ENCODE measurements at places on chromosomes 7 and 10. TPM values are rescaled to one million over a fixed set of nuclear protein-coding genes. Genes with fewer than 3 reads are reported as not detected.

GRCh38 chr7:97693586-97693985 is 38.3 kb upstream of the TAC1 start:
- no peak for DNase-seq
- H3K27me3 ChIP-seq: no peaks in the 10 kb centered on the region
- H3K36me3 ChIP-seq: no peaks in the 10 kb centered on the region
- H3K4me1 ChIP-seq: no peaks in the 10 kb centered on the region

DNA sequence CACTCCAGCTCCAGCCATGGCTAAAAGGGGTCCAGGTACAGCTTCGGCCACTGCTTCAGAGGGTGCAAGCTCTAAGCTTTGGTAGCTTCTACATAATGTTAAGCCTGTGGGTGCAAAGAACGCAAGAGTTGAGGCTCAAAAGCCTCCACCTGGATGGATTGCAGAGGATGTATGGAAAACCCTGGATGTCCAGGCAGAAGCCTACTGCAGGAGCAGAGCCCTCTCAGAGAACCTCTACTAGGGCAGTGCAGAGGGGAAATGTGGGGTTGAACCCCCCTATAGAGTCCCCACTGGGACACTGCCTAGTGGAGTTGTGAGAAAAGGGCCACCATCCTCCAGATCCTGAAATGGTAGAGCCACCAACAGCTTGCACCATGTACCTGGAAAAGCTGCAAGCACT is 10.7 kb upstream of the RNF32 start:
- H3K4me1 ChIP-seq: no peaks in the 10 kb centered on the region
- no peaks in the 10 kb centered on the region for H3K27me3 ChIP-seq
- no peak overlapping the region for H3K4me3 ChIP-seq
- no peak overlapping the region for H3K27ac ChIP-seq

- H3K27me3 ChIP-seq: no peaks in the 10 kb centered on the region
- no peaks in the 10 kb centered on the region for H3K36me3 ChIP-seq
- no peaks in the 10 kb centered on the region for H3K4me1 ChIP-seq
- H3K27ac ChIP-seq: no peak overlapping the region
- no peak overlapping the region for H3K4me3 ChIP-seq
- no peak for DNase-seq
Measured at GRCh38 chr10:111524134-111524533, 447.3 kb downstream of the ADRA2A start.

DNA sequence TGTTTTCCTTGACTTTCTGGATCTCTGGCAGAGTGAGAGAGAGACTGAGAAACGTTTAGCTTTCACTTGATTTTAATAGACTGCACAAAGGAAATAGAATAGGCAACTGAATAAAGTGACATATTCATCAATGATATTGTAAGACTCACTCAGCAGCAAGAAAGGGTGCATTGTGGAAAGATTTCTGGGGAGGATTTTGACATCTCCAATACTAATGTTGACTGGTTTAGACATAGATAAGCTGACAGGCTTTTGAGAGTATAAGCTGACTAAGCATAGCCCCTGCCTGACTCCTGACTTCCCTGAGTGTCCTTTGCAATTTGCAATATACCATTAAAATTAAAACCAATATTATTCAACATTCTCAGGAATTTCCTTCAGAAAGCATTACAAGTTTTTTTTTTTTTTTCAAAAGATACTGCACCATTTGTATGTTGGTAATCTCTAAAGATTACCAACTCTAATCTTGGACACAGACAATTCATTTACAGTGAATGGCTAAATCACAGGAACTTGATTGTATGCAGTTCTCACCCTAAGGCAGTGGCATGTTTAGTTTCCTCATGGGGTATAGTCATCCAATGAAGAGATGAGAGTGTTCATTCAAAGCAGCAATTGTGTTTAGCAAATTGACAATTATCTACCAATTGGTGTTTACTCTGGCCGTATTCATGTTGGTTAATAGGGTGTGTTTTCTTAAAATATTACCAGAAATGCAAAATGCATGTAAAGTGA is 325.6 kb downstream of the SORCS3 start:
- H3K4me3 ChIP-seq: no peak overlapping the region
- DNase-seq: no peak
- no peaks in the 10 kb centered on the region for H3K36me3 ChIP-seq
- no peaks in the 10 kb centered on the region for H3K27me3 ChIP-seq

GRCh38 chr10:8084799-8085198 is 30.3 kb downstream of the GATA3 start:
- no peaks in the 10 kb centered on the region for H3K27me3 ChIP-seq
- H3K36me3 ChIP-seq: no peaks in the 10 kb centered on the region
- DNase-seq: no peak
- H3K27ac ChIP-seq: no peak overlapping the region

GRCh38 chr10:70174058-70174741 is 3.9 kb upstream of the SAR1A start:
- H3K27me3 ChIP-seq: no peaks in the 10 kb centered on the region
- H3K4me1 ChIP-seq: peaks cover 14% of the 10 kb centered on the region
- no peaks in the 10 kb centered on the region for H3K36me3 ChIP-seq
- H3K4me3 ChIP-seq: no peak overlapping the region
- DNase-seq: peak; percentile 37
- H3K27ac ChIP-seq: peak overlapping the region; percentile 25

DNA sequence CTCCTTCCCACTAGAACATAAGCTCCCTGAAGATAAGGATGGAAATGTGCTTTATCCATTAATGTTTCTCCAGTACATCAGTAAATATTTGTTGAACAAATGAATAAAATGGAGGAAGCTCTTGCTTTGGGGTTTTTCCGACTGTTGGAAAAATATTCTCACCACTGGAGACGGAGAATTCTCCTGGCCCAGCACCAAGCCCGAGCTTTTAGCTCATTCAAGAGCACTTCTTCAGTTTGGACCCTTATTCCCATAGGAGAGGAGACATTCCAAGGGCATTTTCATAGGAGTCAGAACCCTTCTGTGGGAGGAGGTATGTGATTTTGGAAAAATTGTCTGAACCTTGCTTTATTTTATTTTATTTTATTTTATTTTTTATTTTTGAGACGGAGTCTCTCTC is 21.0 kb downstream of the SUFU start:
- DNase-seq: no peak
- no peaks in the 10 kb centered on the region for H3K27me3 ChIP-seq
- no peak overlapping the region for H3K27ac ChIP-seq
- H3K36me3 ChIP-seq: peaks cover 7% of the 10 kb centered on the region

DNA sequence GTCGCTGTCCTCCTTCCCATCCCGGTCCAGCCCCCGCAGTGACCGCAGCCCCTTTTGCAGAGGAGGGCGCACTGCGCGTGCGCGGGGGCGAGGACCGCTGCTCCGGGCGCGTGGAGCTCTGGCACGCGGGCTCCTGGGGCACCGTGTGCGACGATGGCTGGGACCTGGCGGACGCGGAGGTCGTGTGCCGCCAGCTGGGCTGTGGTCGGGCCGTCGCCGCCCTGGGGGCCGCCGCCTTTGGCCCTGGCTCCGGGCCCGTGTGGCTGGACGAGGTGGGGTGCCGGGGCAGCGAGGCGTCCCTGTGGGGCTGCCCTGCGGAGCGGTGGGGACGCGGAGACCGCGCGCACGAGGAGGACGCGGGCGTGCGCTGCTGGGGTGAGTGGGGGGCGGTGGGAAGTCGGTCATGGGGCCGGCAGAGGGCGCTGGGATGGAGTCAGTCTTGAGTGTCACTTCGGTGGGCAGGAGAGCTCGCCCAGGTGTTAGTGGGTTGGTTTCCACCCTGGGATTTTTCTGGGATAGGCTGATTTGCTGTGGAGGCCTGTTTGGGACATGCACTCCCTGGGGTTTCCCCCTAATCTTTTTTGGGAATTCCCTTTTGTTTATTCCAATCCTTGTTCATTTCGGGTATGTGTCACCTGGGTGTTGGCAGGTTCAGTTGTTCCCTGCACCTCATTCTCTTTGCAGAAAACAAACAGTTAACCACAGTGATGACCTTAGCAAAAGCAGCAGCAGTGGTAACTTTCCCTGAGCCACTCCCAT is 11.6 kb downstream of the SCART1 start:
- no peak overlapping the region for H3K27ac ChIP-seq
- no peak for DNase-seq
- H3K4me1 ChIP-seq: no peaks in the 10 kb centered on the region
- no peaks in the 10 kb centered on the region for H3K36me3 ChIP-seq
- H3K27me3 ChIP-seq: no peaks in the 10 kb centered on the region

DNA sequence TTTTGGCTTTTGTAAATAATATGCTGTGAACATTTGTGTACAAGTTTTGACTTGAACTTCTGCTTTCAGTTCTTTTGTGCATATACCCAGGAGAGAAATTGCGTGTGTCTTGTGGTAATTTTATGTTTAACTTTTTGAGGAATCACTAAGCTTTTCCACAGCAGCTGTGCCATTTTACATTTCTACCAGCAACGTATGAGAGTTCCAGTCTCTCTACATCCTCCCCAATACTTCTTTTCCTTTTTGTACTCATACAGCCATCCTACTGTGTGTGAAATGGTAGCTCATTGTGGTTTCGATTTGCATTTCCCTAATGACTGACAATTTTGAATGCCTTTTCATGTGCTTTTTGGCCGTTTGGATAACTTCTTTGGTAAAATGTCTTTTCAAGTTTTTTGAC is 66.3 kb upstream of the INHBA start:
- H3K4me3 ChIP-seq: no peak overlapping the region
- H3K27ac ChIP-seq: no peak overlapping the region
- H3K36me3 ChIP-seq: no peaks in the 10 kb centered on the region
- no peak for DNase-seq
- no peaks in the 10 kb centered on the region for H3K4me1 ChIP-seq
- H3K27me3 ChIP-seq: no peaks in the 10 kb centered on the region

- H3K27me3 ChIP-seq: no peaks in the 10 kb centered on the region
- H3K4me1 ChIP-seq: no peaks in the 10 kb centered on the region
- H3K36me3 ChIP-seq: no peaks in the 10 kb centered on the region
- no peak for DNase-seq
Measured at GRCh38 chr10:76080991-76081390, 649.6 kb downstream of the LRMDA start.

DNA sequence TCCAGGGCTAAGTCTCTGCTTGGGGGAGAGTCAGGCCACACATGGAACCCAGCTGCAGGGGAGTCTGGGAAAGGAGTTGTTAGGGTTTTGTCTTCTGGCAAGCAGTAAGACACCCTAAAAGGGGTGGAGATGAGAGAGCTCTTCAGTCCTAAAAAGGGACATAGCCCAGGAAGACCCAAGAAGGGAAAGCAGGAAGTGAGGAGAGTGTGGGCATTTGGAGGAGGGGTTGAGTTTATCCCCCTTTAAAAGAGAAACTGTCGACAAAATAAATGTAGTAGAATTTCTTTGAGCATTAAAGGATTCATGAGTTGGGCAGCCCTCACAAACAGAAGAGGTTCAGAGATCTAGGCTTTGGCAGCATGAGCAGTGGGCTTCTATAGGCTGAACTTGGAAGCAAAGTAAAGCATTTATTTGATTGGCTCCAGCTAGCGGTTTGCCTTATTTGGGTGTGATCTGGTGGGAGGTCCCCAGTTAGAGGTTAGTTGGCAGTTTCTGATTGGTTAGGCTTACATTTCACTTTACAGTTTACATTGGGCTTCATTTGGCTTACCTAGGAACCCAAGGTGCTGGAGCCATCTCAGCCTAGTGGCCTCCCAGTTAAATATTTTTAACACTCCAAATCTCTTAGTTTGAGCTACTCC is 246.7 kb downstream of the CAMK1D start:
- no peaks in the 10 kb centered on the region for H3K36me3 ChIP-seq
- H3K4me3 ChIP-seq: no peak overlapping the region
- no peak for DNase-seq
- no peaks in the 10 kb centered on the region for H3K4me1 ChIP-seq
- no peaks in the 10 kb centered on the region for H3K27me3 ChIP-seq
- H3K27ac ChIP-seq: no peak overlapping the region

DNA sequence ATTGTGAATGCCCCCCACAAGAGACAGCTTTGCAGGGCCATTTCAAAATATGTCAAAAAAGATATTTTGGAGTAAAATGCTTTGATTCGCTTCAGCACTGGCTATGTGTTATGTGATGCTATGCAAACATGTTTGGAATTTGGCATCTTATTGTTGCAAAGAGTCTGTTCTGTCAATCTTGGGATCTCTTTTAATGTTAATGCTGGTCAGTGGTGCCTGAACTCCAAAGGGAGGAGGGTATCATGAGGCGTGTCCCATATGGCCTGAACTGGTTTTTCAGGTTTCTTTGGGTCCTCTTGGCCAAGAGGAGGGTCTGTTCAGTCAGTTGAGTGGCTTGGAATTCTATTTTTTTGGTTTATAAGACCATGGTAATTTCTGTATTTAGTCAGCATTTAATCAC is 81.4 kb downstream of the HECW1 start:
- no peak overlapping the region for H3K4me3 ChIP-seq
- H3K4me1 ChIP-seq: peaks cover 4% of the 10 kb centered on the region
- no peak overlapping the region for H3K27ac ChIP-seq
- no peaks in the 10 kb centered on the region for H3K36me3 ChIP-seq

DNA sequence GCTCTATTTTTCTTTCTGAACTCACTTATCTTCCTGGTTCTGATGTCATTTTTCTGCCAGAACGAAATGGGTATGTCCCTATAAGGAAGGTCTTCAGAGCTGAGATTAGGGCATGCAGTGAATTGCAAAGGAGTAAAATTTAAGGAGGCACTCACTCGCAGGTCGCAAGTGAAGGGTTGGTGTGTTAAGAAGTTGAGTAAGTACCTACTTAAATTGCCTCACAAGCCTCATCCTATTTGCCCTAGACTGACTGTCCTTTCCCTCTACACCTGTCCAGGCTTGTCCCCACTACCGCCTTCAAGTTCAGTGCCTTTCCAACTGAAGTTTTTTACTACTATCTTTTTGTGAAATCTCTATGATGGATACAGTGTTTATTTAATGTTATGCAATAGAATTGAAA is 191.5 kb downstream of the AHR start:
- no peaks in the 10 kb centered on the region for H3K36me3 ChIP-seq
- no peak for DNase-seq
- H3K4me3 ChIP-seq: no peak overlapping the region
- H3K27ac ChIP-seq: no peak overlapping the region
- H3K27me3 ChIP-seq: no peaks in the 10 kb centered on the region

GRCh38 chr7:120539321-120539720 is 266.3 kb downstream of the KCND2 start:
- H3K27me3 ChIP-seq: peaks cover 2% of the 10 kb centered on the region
- H3K4me3 ChIP-seq: no peak overlapping the region
- no peak overlapping the region for H3K27ac ChIP-seq

GRCh38 chr7:38105874-38106483 is 72.1 kb upstream of the STARD3NL start:
- no peaks in the 10 kb centered on the region for H3K4me1 ChIP-seq
- peaks cover 7% of the 10 kb centered on the region for H3K27me3 ChIP-seq
- H3K4me3 ChIP-seq: no peak overlapping the region
- peak; percentile 44 for DNase-seq

GRCh38 chr7:113113912-113114311 is 4.4 kb downstream of the SMIM30 start:
- no peak overlapping the region for H3K27ac ChIP-seq
- no peak for DNase-seq
- H3K27me3 ChIP-seq: no peaks in the 10 kb centered on the region
- H3K36me3 ChIP-seq: no peaks in the 10 kb centered on the region
- no peak overlapping the region for H3K4me3 ChIP-seq
- H3K4me1 ChIP-seq: peaks cover 10% of the 10 kb centered on the region

Gene ANKIB1
- total RNA-seq: 56.5 TPM

Gene ODAD2
- 4.4 TPM for total RNA-seq

Gene CAV1
- total RNA-seq: 1,483 TPM

Gene OR6B1
- total RNA-seq: not detected

Gene ENO4
- total RNA-seq: not detected

Gene UCN3
- total RNA-seq: not detected

Gene SCIN
- total RNA-seq: 0.69 TPM

Gene DNAJC12
- 2.4 TPM for total RNA-seq

Gene FAM25A
- not detected for total RNA-seq

Gene CLRN3
- not detected for total RNA-seq

Gene TRIM56
- 21.8 TPM for total RNA-seq

Gene LBX1
- not detected for total RNA-seq

Gene OR9A2
- total RNA-seq: not detected
